AG20443 (cell line): ENCODE measurements at places on chromosomes 11 and 22.

GRCh38 chr11:83034673-83035014 lies 37.1 kb downstream of the RAB30 start:
- DNase-seq = no peak

DNA sequence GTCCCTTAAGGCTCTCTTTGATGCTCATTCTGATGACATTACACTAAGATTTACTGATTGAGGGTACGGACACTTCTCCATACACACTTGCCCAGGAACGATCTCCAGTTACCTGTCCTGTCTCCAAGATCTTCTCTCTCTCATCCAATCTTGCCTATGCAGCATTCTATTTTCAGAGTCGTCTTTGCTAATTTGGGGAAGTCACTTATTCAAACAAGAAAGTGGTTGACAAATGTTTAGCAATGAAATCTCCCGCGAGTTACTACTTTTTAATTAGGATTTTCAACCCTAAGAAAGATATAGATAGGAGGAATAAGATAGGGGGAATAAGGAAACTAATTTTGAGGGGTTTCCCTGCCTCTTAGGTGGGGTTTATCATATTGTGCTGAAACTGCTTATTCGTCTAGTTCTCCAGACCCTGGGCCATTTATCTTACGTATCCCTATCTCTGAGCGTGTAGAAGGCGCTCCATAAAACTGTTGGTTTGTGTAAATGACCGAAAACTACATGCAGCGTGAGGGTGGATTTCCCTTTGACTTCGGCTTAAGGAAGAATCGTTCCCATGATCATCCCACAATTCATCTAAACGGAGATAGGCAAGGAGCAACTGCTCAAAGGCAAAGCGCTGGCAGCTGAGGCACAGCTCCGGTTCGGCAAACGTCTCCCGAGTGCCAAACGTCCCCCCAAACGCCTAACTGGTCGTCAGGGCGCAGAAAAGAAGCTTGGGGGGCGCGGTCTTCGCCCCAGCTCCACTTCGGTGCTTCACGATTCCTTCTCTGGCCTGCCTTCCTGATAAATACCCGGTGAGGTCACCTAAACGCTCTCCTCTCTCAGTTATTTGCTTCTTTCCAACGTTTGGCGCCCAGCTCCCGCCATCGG lies 804 bp downstream of the APIP start:
- peak; percentile 44 for DNase-seq

DNA sequence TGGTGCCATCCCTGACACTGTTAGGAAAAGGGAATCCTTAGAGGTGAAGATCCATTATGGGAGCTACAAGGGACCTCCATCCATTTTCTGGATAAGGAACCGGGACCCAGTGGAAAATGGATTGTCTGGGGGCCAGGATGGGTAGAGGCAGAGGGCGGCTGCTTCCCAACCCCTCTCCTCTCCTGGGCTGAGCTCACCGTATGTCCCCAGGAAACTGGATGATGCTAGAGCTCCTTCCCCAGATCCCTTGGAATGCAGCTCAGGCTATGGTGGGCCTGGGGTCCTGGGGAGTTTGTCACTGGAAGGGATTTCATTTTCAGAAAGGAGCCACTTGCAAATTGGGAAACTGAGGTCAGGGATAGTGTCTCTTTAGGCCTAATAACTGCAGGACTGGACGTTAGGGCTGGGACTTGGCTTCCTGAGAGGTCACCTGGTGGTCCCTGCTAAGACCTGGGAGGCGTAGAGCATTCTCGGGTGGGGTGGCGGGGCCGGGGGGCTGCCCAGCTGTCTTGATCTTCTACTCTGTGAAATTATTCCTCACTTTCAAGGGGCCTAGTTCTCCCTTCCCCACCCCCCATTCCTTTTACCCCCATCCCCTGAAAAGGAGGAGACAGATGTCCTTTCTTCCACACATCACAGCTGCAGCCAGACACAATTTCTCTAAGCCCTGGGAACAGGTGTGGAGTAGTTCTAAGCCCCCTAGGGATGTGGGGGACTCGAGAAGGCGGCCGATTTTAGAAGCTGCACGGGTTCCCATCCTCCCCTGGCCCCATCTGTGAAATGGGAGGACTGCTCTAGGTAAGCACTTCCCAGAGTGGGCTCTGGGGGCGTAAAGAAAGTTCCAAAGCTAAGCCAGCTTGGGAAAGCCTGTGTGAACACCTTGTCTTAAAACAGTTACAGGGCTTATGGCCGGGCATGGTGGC lies 99.8 kb downstream of the PKNOX2 start:
- DNase-seq = no peak

DNA sequence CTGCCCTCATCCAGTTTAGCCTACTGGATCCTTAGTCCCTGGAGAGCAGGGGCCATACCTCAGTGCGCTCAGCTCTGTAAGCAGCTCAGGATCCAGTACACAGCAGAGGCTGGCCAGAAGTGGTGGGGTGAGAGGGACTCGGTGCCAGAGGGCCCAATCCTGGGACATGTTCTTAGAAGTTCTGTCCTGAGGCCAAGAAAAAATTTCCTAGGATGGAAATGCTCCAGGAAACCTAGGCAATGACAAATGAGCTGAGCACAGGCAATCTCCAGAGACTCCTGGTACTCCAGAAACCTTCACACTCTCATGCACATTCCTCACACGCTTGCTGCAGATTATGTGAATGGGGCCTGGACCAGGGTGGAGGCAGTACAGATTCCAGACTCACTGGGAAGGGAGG lies 89.6 kb downstream of the SERGEF start:
- DNase-seq = no peak

DNA sequence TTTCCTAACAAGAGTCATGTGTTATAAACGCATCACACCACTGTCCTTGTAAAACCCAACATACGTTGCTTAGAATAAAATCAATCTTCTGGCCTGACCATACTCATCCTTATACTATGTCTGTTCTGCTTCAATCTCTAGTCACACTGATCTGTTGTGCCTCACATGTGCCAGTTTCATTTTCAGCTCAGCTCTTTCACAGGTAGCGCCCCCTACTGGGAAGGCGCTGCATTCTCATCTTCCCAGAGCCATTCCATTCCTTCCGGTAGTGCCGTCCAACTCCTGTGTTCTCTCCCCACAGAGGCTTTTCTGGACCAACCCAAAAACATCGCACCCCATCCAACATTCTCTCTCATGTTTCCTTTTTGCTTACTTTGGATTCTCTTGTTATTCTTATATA lies 22.2 kb downstream of the CASP5 start:
- no peak for DNase-seq

GRCh38 chr11:111840143-111840542 lies 31.2 kb downstream of the ALG9 start:
- DNase-seq = peak; percentile 27

- DNase-seq = no peak
Observed at GRCh38 chr11:66012371-66012945, 650 bp downstream of the CST6 start.

DNA sequence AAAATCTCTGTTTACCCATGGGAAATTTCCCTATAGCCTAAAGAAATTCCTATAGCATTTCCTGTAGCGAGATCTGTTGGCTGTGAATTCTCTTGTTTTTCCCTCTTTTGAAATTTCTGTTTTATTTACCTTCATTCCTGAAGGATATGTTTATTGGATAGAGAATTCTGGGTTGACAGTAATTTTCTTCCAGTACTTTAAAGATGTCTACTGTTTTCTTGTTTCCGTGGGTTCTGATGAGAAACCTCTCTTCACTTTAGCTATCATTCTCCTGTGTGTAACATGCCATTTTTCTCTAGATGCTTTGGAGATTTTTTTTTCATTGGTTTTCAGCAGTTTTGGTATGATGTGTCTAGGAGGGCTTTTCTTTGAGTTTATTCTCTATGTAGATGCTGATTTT lies 77.5 kb upstream of the SORL1-AS1 start:
- no peak for DNase-seq

GRCh38 chr11:7749456-7749855 lies 43.2 kb upstream of the OVCH2 start:
- no peak for DNase-seq
